ENCODE measurements at places on chromosomes 16 and 17.

GRCh38 chr17:75205793-75206163 is 299 bp downstream of the NUP85 start:
- DNase-seq: no peak

- no peak for DNase-seq
These were observed 25.0 kb downstream of the NXN start for GRCh38 chr17:954431-955164.

GRCh38 chr16:67703626-67704025 is 15.5 kb downstream of the GFOD2 start:
- DNase-seq: no peak

- no peak for DNase-seq
These were observed 139.4 kb downstream of the CPPED1 start for GRCh38 chr16:12664164-12664733.

DNA sequence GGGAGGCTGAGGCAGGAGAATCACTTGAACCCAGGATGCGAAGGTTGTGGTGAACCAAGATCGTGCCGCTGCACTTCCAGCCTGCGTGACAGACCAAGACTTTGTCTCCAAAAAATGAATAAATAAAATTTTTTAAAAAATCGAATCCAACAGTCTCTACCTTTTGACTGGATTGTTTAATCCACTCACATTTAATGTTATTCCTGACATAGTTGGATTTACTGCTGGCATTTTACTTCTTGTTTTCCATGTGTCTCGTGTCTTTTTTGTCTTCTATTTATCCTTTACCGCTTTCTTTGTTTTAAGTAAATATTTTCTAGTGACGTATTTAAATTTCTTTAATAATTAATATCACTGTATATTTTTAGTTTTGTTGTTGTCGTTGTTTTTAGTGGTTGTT is 5.4 kb upstream of the CES4A start:
- DNase-seq: no peak

- no peak for DNase-seq
These were observed 207.6 kb downstream of the CEP112 start for GRCh38 chr17:65984299-65984698.

DNA sequence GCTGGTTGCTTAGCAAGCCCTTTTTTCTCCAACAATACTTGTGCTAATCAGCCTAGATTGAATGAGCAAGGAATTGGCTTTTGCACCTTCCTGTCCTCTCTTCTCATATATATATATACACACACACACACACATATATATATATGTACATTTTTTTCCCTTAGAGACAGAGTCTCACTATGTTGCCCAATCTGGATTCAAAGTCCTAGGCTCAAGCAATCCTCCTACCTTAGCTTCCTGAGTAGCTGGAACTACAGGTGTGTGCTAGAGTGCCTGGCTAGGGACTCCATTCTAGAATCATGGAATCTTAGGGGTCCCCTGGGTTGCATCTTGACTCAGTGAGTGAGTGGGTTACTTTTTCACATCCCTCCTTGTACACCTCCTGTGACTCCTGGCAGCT is 27.0 kb downstream of the RAI1 start:
- no peak for DNase-seq

DNA sequence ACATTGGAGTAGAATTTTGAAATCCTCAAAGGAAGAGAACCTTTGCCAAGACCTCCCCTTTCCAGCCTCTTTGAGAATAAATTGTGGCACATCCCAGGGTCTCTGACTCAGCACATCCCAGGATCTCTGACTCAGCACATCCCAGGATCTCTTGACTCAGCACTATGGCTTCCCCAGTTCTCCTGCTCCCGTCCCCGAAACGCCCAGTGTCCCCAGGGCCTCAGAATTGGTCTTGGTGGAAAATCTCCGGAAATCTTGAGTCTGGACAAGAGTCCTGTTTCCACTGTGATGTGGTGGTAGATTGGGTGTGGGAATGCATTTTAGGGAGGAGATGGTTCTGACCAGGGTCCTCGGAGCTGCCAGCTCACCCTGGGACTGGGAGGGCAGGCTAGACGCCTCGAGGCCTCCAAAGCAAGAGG is 19.2 kb downstream of the PLXDC1 start:
- no peak for DNase-seq

GRCh38 chr16:80585764-80586163 is 45.0 kb downstream of the DYNLRB2 start:
- no peak for DNase-seq

- DNase-seq: no peak
These were observed 13.1 kb downstream of the SLC22A31 start for GRCh38 chr16:89187032-89187769.

GRCh38 chr16:27514806-27515205 is 34.9 kb downstream of the GTF3C1 start:
- no peak for DNase-seq

GRCh38 chr17:40694584-40694983 is 9.0 kb downstream of the KRT24 start:
- DNase-seq: no peak

- no peak for DNase-seq
These were observed 6.4 kb downstream of the CIAO3 start for GRCh38 chr16:734208-734980.

- no peak for DNase-seq
These were observed 24.6 kb upstream of the FAAP100 start for GRCh38 chr17:81576621-81577277.

GRCh38 chr17:51142597-51142996 is 10.8 kb upstream of the NME1 start:
- DNase-seq: no peak

GRCh38 chr16:86513471-86514277 is 3.3 kb downstream of the FOXF1 start:
- no peak for DNase-seq

DNA sequence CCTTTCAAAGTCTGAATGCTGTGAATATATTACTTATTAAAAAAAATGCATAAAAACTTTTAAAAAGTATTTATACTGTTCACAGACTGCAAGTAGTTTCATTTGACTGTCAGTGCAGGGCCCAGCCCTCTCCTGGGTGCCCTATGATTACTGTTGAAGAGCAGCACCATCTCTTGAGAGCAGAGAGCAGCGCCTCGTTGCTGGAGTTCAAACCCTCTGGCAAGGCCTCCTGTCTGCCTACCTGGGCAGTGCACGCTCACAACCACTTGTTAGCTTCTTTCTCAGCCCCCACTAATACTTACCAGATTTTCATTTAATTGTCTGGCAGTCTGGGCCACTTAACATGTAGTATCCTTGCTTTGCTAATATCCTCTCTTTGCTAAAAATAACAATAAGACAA is 233.4 kb downstream of the PHKB start:
- no peak for DNase-seq

DNA sequence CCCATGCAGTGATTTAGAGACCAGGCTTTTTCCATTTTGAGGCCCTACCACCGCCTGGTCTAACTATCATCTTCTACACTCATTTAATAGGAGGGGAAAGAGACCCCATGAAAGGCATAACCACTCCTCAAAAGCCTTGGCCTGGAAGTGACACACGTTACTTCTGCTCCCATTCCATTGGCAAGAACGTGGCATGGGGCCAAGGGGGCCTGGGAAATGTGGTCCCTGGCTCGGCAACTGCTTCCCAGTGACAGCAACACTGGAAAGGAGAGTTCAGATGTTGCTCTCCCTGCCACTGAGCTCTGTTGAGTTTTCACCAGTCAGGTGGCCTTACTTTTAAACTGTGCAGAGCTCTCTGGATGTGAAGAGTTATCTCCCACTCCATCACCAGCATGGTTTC is 45.2 kb upstream of the MAP3K14 start:
- DNase-seq: no peak

DNA sequence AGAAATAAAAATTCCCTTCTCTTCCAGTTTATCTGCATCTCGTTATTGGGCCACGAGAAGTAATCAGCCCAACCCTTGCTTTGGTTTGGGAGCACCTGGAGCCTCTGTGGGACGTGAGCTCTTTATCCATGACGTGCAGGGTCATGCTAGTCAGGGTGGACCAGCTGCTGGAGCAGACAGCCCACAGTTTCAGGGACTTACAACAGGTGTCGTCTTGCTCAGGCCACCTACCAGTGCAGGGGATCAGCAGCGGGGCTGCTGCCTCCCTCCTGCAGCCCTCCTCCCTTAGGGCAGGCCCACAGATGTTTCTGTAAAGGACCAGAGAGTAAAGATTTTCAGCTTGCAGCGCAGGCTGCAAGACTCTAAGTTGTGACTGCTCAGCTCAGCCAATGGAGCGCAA is 16.9 kb downstream of the ADAD2 start:
- DNase-seq: no peak

GRCh38 chr16:78599271-78599670 is 499.8 kb downstream of the WWOX start:
- DNase-seq: no peak

GRCh38 chr16:53415504-53415903 is 18.8 kb upstream of the RBL2 start:
- no peak for DNase-seq

DNA sequence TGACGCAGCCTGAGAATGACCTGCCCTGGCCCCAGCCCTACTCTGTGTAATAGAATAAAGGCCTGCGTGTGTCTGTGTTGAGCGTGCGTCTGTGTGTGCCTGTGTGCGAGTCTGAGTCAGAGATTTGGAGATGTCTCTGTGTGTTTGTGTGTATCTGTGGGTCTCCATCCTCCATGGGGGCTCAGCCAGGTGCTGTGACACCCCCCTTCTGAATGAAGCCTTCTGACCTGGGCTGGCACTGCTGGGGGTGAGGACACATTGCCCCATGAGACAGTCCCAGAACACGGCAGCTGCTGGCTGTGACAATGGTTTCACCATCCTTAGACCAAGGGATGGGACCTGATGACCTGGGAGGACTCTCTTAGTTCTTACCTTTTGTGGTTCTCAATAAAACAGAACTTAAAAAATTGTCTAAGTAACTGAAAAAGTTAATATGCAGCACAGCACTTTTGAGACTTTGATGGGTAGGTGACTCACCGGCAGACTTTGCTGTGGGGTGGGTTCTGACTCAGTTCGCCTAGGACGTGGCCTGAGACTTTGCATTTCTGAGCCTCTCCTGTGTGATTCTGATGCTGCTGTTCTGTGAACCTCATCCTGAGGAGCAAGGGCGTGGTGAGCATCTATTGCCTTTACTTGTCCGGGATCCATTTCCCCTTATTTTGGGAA is 5.7 kb downstream of the LAT start:
- DNase-seq: peak; percentile 55

DNA sequence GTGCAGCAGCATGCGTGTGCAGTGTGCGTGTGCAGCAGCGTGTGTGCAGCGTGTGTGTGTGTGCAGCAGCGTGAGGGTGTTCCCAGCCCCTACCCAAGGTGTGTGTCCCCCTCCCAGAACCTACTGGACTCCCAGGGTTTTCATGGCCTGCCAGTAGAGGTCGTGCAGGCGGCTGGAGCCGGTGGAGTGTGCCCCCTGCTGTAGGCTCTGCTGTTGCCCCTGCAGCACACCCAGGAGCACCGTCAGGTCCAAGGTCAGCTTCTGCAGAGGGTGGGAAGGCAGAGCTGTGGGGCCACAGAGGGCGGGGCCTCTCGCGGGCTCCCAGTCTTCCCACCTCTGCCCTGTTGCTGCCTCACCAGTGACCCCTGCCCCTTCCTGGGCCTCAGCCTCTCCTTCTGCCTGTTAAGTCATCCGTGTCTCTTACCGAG is 14.9 kb downstream of the MYBBP1A start:
- DNase-seq: no peak

DNA sequence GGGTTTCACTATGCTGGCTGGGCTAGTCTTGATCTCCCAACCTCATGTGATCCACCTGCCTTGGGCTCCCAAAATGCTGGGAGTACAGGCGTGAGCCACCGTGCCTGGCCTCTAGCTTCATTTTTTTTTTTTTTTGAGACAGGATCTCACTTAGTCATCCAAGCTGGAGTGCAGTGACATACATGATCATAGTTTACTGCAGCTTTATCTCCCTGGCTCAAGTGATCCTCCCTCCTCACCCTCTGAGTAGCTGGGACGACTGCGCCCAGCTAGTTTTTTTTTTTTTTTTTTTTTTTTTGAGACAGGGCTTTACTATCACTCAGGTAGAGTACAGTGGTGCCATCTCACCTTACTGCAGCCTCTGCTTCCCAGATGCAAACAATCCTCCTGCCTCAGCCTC is 9.7 kb downstream of the RPA1 start:
- no peak for DNase-seq

DNA sequence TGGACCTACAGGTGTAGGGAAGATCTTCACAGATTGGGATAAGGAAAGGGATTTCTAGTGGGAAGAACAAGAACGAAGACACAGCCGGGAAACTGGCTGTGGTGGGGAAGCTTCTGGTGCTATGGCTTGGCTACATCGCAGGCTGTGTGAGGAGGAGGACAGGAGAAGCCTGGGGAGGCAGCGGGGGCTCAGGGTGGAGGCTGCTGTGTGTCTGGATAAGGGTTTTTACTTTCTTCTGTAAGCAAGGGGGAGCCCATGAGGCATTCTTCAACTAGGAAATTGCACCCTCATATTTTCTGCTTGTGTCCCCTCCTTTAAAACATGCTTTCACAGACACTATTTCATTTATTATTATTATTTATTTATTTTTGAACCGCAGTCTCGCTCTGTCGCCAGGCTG is 2.9 kb upstream of the RHBDF2 start:
- no peak for DNase-seq

DNA sequence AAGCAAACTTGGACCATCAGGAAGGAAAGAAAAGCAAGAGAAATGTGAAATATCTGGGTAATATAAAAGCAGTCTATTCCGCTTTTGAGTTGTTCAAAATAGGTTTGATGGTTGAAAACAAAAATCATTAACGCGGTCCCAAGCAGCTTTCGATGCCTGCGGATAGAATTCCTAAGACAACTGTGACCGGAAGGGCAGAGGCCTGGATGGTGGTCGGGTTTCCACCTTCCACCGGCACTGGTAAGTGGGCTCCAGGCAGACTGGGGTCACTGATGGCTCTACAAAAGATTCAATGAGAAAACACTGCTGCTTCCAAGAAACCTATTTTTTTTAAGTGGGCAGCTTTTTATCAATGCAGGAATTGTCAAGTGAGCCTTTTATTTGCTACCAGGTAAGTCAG is 49.8 kb downstream of the ZCCHC14 start:
- DNase-seq: no peak

GRCh38 chr16:19486750-19487325 is 35.1 kb downstream of the GDE1 start:
- DNase-seq: no peak

DNA sequence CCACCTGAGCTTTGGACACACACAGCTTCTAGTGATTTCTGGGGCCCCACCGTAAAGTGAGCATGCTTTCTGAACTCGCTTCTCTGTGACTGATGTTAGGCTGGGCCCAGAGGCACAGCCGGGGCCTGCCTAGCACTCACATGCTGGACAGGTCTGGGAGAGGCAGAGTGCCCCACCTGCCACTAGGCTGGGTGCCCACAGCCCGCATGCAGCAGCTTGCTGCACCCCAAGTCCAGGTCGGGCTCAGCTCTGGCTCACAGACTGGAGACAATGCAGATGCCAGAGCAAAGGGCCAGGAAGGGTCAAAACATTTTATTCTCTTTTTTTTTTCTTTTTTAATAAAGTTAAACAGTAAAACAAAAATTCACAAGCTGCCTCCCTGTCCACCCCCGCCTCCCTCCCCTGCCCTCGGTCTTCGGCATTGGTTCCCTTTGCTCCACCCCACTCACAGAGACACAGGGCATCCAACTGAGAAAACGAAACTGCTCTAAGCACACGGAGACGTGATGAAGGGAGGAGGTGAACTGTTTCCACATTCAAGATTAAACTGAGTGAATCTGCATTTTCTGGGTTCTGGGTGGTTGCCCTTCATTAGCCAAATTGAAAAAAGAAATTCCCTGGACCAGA is 9.7 kb downstream of the CNP start:
- DNase-seq: no peak

- no peak for DNase-seq
These were observed 44.0 kb downstream of the TUBD1 start for GRCh38 chr17:59848778-59849177.

Data from activated gamma-delta T cell treated with anti-CD3 and anti-CD28 coated beads, Interleukin-2, amount 50 U/mL, for 16 hours (primary cell).